ENCODE measurements at places on chromosomes 1 and 21.

GRCh38 chr1:54142146-54142900 is 10.5 kb downstream of the CDCP2 start:
- DNase-seq, result no peak

- no peak for DNase-seq
These were observed 23.5 kb downstream of the UBE2G2 start for GRCh38 chr21:44778094-44778493.

GRCh38 chr1:217134857-217135568 is 411.8 kb upstream of the ESRRG start:
- DNase-seq, result no peak

DNA sequence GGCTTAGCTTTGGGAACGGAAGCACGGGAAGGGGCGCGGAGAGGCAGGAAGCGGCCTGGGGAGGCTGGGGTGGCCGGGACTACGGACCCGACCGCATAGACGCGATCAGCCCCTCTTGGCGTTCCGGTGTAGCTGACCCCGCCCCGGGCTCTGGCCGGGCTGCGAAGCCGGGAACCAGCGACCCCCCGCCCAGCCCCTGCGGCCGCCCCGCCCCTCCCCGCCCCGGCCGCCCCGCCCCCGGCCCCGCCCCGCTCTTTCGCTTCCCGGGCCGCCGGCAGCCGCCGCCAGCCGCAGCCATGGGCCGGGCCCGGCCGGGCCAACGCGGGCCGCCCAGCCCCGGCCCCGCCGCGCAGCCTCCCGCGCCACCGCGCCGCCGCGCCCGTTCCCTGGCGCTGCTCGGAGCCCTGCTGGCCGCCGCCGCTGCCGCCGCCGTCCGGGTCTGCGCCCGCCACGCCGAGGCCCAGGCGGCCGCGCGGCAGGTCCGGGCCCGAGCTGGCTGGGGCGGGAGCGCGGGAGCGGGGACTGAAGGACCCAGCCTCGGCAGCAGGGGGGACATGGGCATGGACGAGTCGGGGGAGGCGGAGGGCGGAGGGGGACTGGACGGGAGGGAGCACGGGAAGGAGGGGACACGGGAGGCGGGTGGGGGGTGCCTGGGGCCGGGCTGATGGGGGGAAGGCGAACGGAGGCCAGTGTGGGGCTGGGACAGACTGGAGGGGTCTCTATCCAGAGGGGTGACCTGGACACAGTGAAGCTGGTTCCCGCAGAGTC is at the start of gene SELENON:
Gene SELENON (plus strand): TSS at position 259 of the 768 bp plus-strand sequence. CDS start 38 bp downstream, at position 297.
- peak; percentile 35 for DNase-seq

- DNase-seq, result no peak
These were observed 63.7 kb downstream of the ACOT7 start for GRCh38 chr1:6329851-6330250.

- DNase-seq, result no peak
These were observed 65.4 kb upstream of the PARP1 start for GRCh38 chr1:226473325-226473724.

DNA sequence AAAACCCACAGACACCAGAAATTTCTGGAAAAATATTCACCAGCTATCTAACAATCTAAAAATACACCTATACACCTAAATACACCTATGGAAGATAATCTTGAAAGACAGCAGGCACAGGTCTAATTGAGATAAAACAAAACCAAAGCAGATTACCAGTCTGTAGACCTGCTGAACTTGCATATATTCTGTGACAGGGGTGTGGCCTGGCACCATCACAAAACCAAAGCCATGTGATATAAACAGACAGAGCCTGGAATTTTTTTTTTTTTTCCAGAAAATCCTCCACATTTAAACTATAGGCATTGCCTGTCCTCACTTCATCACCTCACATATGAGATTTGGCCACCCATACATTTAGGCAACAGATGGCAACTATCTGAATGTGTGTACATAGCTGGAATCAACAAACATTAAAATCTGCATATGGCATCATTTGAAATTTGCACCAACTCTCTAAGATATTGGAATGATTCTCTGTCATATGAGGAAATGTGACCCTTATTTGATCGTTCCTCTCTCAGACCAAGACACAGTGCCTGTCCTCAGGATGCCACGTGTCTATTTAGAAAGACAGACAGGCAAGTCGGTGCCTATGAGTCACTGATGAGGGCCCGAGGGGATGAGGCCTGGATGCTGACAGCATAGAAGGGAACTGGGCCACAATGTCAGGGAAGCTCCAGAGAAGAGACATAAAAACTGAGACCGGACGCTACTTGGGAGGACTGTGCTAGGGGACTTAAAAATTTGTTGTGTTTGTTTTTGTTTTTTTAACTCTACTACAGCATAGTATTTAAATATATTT is 32.6 kb downstream of the NMNAT2 start:
- DNase-seq, result no peak

DNA sequence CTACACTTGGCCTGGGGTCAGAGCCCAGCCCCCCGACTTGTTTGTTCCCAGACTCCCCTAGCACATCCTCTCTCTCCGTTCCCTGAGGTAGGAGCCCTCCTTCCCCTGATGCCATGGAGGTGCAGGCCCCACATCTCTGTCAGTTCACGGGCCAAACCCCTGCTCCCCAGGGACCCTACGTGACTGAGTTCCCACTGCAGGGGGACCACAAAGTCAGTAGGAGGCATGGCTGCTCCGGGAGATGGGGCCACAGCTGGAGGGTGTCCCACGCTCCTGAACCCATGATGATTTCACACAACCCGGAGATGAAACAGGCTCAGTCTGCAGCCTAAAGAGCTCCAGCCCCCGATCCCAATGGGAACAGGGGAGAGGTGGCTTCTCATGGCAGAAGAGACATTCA is 272.2 kb downstream of the NPHP4 start:
- DNase-seq, result no peak

- DNase-seq, result no peak
These were observed 30.8 kb downstream of the MRPL37 start for GRCh38 chr1:54230507-54231339.

- no peak for DNase-seq
These were observed 319.5 kb downstream of the PRDM2 start for GRCh38 chr1:14019461-14019860.

GRCh38 chr1:111624382-111624781 is 4.8 kb downstream of the RAP1A start:
- DNase-seq, result no peak

- no peak for DNase-seq
These were observed 7.1 kb downstream of the SMPDL3B start for GRCh38 chr1:27941671-27942540.

- no peak for DNase-seq
These were observed 1.3 kb upstream of the LIN28A start for GRCh38 chr1:26409191-26409807.

GRCh38 chr1:16029288-16029687 is 7.5 kb downstream of the CLCNKA start:
- no peak for DNase-seq

DNA sequence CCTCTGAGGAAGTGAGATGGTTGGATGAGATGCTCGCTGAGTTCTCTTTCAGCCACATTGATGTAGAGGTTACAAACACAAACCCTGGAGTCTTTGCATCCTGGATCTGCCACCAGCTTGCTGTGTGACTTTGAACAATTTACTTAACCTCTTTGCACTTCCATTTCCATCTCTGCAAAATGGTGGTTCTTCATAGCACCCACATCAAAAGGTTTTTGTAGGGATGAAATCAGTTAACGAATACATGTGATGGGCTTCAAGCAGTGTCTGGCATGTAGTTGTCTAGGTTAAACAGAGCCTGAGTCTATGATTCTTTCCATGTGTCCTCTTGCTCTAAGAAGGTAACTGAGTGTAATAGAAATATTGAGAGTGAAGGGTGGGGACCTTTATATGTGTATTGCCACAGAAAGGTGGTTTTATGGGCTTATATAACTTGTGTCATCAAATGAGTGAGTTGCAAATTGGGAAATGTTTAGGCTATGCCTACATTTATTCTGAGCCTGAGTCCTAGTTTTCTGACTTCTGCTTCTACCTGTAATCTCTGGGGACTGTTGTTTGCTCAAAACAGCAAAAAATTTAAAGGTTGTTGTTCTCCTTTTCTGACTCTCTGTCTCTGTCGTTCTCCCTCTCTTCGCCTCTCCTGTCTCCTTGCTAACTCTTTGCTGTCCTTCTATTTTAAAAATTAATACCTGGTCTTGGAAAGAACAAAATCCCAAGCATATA is 27.3 kb upstream of the LRRN2 start:
- no peak for DNase-seq

DNA sequence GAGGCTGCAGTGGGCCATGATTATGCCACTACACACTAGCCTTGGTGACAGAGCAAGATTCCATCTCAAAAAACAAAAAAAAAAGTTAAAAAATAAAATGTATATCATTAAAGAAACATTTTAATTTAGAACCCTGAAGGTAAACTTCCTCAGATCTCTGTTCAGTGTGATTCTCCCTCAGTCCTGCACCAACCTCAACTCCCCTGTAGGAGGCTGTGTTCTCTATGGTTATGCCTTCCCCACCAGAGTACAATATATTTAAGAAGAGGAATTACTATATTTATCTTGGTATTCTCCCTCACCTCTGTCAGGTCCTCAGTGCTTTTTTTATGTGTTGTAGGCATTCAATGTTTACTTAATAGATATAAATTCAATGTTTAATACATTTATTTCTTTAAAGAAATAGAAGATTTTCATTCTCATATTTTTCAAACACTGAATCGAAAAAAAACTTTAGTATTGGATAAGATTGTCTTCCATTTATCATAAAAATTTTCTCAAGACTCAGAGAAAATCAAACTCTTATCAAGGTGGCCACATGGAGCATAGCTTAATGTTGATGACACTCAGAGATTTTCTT is 4.8 kb upstream of the LRRC8B start:
- peak; percentile 39 for DNase-seq

DNA sequence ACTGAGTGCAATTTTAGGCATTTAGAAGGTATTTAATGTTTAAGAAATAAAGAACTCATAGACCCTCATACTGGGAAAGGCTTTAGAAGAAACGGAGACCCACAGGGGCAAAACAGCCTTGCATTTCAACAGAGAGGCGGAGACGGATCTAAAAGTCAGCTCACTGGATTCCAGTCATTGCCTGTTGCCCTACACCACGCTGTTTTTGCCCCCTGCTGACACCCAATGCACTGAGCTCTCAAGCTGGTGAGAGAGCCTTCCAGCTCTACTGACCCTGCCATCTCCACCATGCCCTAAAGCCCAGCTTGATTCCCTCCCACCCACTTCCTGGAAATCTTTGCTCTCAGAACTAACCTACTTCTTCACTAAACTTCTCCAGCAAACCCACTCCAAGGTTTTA is 7.2 kb upstream of the TRAF3IP3 start:
- no peak for DNase-seq

GRCh38 chr21:20377250-20377649 is 621.0 kb upstream of the NCAM2 start:
- DNase-seq, result no peak

DNA sequence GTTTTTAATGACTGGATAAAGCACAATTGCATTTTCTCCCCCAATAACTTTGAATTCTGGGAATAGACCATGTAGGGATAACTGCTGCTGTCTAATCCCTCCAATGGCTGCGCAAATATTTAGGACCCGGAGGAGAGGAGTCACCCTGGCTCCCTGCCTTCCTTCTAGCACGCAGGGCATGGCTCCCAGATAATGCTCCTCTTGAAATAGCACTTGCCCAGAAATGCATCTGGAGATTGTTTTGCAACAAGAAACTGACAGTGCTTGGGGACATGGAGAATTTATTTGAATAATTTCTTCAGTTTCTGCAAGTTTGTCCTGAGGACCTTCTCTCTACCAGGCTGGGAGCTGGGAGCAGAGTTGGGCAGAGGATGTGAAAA is 83.5 kb downstream of the MAN1C1 start:
- no peak for DNase-seq

GRCh38 chr1:212438831-212439237 is 6.1 kb downstream of the NENF start:
- DNase-seq, result no peak

GRCh38 chr1:85307987-85308832 is 31.8 kb upstream of the BCL10 start:
- peak; percentile 38 for DNase-seq

DNA sequence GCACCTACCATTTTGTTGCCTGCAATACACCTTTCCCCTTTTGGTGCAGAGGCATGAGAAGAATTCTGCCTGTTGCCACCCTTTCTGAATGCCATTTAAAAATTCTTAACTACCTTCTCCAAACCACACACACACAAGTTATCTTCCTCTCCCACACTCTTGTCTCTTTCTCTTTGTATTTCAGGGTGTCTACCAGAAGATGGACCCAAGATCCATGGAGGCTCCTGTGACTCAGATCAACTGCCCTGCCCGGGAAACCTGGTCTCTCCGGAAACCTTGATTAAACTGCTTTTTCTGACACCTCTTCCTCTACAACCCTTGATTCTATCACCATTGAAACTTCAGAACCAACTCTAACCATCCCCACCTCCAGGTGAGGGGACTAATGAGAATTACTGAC is 2.4 kb upstream of the TARS2 start:
- DNase-seq, result no peak

DNA sequence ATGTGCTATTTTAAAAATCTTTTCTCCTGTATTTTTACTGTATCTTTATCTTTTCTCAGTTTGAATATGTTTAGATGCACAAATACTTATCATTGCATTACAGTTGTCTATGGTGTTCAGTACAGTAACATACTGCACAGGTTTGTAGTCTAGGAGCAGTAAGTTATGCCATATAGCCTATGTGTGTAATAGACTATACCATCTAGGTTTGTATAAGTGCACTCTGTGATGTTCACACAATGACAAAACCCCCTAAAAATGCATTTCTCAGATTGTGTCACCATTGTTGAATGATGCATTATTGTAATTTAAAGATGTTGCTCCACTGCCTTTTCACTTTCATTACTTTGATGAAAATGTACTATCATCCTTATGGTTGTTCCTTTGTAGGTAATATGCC is 64.9 kb upstream of the PRRX1 start:
- DNase-seq, result no peak

DNA sequence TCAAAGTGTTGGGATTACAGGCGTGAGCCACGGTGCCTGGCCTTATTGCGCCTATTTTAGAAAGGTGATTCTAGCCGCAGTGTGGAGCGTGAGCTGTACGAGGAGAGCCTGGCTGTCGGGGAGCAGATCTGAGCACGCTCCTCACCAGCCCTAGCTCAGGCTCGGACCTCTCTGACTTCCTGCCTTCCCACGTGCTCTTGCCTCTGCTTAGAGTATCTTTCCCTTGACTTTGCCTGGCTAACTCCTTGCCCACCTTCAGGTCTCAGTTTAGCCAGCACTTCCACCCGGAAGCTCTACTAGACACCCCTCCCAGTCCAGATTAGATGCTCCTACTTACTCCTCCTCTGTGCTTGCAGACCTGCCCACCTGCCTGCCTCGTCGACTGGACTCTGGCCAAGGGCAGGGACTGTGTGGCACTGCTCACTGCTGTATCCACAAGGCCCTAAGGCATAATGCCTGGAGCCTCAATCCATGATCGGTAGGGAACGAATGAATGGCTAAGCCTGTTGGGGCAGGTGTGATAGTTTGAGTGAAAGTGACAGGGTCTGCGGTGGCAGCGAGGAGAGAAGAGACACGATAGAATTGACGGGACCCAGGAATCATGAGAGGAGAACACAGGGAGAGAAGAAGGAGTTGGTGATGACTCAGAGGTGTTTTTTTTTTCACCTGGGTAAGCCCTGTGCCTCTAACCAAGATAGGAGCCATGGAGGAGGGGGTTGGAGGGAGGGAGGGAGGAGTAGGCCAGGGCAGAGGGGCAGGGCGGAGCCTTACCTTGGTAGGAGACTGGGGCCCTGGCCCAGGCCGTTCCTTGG is 28.1 kb upstream of the WASF2 start:
- DNase-seq, result no peak

Data from stimulated activated CD4-positive, alpha-beta T cell treated with anti-CD3 and anti-CD28 coated beads, TNF-alpha, amount 100 ng/mL, for 4 hours (primary cell).